Cardiac septum (tissue), 1 donor: ENCODE measurements at places on chromosomes 16 and 17.

- DNase-seq, result no peak
Measured at GRCh38 chr16:661184-661821, 6.6 kb upstream of the RHOT2 start.

GRCh38 chr17:31509805-31510177 is 118.3 kb downstream of the RAB11FIP4 start:
- no peak for DNase-seq

DNA sequence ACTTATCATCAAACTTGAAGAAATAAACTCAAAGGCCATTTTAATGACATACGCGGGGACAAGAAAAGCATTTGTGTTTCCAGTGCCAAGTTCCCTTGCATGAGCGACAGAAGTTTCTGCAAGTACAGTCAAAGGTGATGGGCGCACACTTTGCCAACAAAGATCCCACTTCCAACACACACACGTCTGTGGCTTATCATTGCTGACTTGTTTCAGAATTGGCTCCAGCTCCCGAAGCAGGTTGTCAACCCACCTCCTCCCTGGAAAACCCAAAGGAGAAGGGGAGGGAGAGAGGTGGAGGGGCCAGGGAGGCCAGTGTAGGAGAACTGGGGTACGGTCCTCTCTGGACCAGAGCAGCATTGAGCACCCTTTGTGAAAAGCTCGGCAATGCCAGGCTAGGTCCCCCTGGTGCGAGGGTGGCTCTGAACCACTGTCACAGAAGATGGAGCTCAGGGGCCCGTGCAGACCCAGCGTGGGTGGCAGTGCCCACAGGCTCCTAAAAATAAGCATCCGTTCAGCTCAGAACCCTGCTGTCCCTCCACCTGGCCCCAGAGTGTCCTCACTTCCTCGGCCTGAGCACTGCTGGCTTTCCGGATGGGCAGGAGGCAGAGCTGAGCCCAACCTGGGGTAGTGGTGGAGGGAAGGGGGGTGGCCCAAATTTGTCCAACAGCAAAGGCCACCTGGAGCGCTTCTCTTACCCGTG is 33.2 kb downstream of the RBFOX3 start:
- DNase-seq, result no peak

- DNase-seq, result no peak
Measured at GRCh38 chr17:29076087-29076486, 33.1 kb downstream of the PIPOX start.

GRCh38 chr17:32912218-32912897 is 15.6 kb upstream of the TMEM98 start:
- no peak for DNase-seq

- peak; percentile 91 for DNase-seq
Measured at GRCh38 chr17:73291260-73291801, 20.5 kb downstream of the CDC42EP4 start.

DNA sequence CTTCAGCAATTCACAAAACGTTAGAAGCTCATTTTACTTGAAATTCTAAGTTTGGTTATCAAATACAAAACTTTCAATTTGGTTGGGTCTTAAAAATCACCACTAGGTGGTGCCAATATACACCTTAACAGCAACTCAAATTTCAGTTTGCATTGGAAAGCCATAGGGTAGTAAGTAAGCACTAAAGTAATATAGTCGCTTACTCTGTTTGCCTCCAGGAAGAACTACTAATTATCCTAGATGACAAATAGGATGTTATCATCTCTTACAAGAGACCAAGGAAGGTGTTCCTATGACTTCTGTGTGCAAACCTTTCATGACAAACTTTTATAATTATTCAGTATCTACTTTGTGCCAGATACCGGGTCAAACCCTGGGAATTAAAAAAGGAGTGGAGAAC is 93.3 kb downstream of the MYO1D start:
- DNase-seq, result no peak

DNA sequence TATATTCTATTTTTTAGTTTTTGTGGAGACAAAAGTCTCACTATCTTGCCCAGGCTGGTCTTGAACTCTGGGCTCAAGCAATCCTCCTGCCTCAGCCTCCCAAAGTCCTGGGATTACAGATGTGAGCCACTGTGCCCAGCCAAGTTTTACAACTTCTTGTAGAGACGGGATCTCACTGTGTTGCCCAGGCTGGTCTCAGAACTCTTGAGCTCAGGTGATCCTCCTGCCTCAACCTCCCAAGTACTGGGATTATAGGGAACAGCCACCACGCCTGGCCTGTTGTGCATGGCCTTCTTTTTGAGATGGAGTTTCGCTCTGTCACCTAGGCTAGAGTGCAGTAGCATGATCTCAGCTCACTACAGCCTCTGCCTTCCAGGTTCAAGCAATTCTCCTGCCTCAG is 6.2 kb upstream of the CENPT start:
- no peak for DNase-seq

GRCh38 chr17:57400648-57401047 is 144.3 kb downstream of the MSI2 start:
- no peak for DNase-seq

DNA sequence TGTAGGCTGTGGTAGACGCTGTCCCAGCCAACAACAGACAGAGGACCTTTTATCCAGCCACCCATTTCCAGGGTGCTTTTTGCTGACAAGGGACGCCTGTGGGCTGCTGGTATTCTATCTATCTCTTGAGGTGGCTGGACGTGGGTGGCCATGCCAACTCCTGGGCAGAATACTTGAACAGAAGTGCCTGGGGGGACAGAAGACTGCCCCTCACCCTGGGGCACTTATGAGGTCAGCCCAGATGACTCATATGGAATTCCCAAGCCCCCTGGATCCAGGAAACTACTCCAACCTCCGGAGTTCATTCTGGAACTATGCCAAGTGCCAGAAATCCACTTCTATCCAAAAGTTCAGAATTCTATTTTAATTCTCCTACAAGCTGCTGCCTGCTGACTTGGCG is 61.3 kb downstream of the CDRT4 start:
- no peak for DNase-seq

DNA sequence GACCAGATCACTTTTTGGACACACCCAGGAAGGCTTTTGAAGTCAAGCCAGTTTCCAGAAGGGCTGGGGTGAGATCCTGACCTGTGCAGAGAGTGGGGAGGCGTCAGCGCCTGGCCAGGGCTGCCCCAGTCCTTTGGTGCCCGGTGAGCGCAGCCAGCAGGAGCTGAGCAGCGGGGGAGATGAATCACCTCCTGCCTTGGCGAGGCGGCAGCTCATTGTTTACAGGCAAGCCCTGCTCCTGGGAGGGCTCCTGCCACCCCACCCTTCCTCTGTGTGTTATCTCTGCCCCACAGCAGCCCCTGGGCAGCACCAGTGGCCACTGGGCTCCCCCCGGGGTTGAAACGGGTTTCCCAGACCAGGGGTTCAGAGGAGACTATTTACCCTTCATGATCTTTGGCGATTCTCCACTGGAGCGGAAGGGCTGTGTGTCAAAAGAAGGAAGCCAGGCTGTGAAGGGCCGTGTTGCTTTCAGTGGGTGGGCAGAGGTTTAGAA is 14.1 kb upstream of the ITGB4 start:
- DNase-seq, result peak; percentile 85

GRCh38 chr17:59124665-59125064 is 18.0 kb upstream of the TRIM37 start:
- DNase-seq, result no peak

DNA sequence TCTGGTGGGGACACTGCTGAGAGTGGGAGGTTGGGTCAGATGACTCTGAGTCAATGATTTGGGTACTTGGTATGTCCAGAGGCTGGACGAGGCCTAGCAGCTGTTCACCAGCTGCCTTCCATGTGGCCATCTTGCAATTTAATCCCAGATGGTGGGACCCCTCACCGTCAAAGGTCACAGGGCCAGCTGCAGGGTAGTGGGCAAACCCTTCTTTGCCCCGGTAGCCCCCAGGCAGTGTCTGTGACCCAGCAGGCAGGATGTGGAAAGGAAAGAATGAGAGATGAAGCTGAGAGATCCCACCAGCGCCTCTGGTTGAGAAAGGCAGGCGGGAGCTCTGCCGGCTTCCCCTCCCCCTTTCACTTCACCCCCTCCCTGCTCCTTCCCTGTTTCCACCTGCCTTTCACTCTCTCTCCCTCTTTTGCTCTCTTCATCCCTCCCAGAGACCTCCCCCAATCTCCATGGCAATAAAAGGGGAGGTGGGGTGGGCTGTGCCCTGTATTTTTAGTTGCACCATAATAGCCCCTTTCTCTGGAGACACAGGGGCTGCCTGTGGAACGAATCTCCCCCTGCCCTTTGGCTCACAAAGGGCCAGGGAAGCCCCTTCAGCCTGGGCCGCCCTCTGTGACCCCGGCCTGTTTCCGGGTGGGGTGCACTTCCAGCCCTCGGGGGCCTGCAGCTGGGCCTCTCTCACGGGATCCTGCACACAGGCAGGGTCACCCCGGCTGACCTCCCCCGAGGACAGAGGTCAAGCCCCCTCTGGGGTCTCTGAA is 20.2 kb downstream of the CDK5RAP3 start:
- DNase-seq, result no peak

GRCh38 chr17:72386619-72387237 is 265.9 kb downstream of the SOX9 start:
- DNase-seq, result no peak

- DNase-seq, result peak; percentile 81
Measured at GRCh38 chr17:39225959-39226683, 376 bp upstream of the STAC2 start.

DNA sequence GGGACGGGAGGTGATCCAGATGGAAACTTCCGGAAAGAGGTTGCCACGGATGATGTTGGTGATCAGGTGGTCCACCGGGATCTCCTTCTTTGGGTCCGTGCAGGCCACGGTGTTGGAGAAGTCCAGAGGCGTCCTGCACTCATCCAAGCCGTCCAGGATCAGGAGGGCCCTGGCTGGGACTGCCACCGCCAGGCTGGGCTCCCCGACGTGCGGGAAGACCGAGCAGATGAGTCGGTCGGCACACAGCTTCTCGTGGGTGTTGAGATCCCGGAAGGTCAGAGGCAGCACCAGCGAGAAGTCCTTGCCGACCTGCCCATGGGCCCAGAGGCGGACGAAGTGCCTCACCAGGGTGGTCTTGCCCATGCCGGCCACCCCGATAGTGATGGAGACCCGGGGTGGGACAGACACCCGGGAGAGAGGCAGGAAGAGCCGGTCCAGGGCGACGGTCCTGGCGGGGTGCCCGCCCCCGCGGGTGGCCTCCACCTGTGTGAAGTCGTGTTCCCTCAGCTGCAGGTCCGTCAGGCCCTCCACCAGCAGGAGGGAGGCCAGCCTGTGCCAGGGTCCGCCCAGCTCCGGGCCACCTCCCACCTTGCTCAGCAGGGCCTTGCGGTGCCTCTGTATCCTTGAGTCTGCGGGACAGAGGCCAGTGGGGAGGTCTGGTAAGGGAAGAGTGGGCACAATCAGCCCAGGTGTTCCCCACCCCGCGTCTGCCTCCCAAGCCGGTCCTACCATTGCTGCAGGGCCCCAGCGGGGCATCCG is 12.9 kb downstream of the NLRC3 start:
- no peak for DNase-seq

- DNase-seq, result no peak
Measured at GRCh38 chr17:78013683-78014467, 55.4 kb downstream of the TNRC6C start.

- no peak for DNase-seq
Measured at GRCh38 chr16:47371271-47372014, 89.4 kb downstream of the ITFG1 start.

DNA sequence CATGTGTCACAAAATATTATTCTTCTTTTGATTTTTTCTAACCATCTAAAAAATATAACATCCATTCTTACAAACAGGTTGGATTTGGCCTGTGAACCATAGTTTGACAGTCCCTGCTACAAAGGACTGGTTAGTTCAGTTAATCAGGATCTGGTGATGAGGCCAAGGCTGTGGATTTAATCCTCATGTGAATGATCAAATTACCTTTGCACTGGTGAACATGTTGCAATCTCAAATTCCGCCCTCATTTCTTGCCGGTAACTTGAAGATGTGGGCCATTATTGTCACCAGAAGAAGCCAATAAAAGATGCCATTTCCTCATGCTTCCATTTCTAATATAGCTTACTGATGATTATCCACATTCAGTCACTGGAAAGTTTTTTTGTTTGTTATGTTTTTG is 35.3 kb upstream of the YPEL2 start:
- no peak for DNase-seq

DNA sequence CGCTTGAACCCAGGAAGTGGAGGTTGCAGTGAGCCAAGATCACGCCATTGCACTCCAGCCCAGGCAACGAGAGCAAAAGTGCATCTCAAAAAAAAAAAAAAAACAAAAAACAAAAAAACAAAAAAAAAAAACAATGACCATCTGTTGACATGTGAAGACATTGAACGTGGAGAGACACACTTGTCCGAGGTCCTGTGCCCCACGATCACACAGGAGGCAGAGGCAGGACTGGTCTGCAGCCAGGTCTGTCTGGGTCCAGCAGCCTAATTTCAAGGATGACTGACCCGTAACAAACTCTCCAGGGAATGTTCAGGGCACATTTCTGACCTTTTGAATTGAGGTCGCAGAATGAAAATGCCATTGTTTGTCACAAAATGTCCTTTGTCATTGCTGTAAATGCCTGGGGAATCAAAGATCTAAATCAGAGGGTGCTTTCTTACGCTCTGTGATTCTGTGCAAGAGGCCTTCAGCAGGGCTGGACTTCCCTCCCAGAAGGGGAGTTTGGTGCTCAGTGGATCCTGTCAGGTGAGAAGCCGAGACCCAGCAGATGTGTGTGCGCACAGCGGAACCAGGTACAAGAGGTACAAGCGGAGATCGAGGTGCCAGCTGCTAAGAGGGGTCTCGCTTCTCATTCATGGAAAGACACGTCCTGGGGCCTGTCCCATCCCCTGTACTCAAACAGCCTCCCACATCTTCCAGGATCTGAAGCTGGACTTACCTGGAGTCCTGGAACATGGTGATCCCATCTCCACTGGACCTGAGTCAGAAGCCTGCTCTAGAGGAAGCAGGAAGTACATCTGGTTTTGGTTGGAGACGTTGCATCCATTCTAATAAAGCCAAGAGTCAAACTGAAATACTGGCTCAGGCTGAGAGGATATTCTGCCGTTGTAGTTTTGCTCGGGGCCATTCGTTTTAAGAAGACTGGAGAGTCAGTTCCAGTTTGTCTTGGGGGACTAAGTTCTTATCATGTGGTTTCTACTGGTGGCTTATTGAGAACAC is 95.8 kb downstream of the IRF8 start:
- DNase-seq, result no peak

DNA sequence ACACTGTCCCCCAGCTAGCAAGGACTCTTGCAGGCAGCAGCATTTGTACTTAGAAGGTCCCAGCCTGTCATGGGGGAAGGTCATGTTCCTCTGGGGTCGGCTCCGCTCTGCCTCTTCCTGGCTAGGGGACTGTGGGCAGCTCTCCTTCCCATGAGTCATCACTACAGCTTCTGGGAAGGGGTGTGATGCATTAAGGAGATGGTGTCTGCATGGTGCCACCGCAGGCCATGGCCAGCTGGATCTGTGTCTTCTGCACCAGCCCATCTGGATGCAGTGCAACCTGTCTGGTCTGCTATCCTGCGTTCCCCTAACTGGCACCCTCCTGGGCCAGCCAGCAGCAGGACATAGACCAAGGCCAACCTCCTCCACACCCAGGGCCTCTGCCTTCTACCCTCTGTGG is 6.3 kb downstream of the STARD3 start:
- no peak for DNase-seq

DNA sequence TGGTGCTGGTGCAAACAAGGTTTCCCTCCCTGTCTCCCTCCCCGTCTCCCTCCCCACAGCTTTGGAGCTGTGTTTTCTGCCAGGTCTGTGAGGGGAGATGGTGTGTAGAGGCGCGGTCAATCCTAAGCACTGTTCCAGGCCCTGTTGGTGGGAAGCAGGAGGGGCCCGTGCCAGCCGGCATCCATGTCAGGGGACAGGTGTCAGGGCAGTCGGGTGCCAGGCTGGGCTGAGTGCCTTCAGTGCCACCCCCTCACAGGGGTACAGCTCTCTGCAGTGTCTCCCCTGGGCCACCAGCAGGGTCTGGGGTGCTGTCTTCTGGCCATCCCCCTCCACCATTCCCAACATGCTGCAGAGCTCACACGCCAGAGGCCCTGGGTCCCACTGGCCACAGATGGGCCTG is 73.6 kb downstream of the KLHDC4 start:
- no peak for DNase-seq
